ENCODE measurements at places on chromosomes 11 and 22.

GRCh38 chr22:46098525-46099475 is 51.5 kb upstream of the PPARA start:
- DNase-seq: no peak

GRCh38 chr11:71208011-71208774 is 44.2 kb downstream of the SHANK2 start:
- DNase-seq: no peak

GRCh38 chr11:73241300-73241699 is 23.2 kb downstream of the P2RY2 start:
- DNase-seq: no peak

DNA sequence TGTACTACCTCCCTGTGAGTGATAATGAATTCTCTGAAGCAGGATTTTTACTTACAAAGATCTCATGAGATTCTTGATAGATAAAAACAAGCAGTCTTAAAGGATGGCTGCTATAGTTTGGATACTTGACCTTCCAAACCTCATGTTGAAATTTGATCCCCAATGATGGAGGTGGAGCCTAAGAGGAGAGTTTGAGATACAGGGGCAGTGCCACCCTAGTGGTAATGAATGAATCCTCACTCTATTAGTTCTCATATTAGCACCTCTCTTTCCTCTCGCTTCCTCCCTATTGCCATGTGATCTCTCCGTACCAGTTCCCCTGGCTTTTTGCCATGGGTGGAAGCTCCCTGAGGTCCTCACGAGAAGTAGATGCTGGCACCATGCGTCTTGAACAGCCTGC is 37.9 kb upstream of the OR8B8 start:
- no peak for DNase-seq

- no peak for DNase-seq
These were observed 8.8 kb upstream of the CASTOR1 start for GRCh38 chr22:30297991-30298701.

All from stromal cell of bone marrow (primary cell).